Fibroblast of the aortic adventitia (primary cell): ENCODE measurements at places on chromosomes 5 and 9.

DNA sequence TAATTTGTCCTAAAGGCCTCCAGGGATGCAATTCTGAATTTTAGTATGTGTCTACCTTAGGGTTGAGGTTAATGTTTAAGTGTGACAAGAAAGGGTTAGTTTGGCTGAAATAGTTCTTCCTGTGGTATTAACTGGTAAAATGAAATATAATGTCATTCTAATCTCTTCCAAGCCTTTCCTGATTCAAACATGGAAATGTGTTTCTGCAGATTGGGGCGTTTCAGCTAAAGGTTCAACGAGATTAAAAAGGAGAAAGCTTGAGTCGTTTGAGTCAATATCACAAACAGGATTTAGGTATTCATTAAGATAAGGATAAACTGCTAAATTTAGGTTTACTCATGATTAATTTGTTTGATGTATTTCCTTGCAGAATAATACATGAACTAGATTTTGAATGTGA is 34.4 kb upstream of the ALDOB start:
- no peak for DNase-seq

DNA sequence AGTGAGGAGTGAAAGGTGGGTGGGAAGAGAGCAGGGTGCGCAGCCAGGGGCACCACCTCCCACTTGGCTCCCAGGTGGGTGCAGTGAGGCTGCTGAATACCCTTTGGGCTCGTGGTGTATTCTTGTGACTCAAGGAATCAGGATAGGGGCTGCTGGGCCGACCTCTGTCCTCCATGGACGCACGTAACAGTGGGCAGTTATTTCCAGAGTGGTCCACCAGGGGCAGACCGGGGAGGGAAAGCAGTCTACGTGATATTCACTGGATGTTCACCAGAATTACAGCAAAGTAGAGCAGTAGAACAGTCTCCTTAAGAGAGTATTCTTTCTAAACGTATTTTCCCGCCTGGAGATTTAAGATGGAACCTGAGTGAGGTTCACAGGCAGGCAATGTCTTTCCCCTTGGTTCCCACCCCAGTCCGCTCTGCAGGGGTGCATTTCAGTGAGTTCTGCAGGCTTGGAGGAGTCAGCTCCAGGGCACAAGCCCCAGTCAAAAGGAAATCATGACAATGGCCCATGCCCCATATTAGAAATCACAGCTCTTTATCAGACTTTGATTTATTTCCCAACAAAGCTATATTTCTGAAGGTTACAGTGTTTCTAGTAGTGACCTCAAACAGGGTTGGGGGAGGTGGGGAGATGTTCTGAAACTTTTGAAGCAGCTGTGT is 88.7 kb downstream of the SYK start:
- no peak for DNase-seq

- DNase-seq, result no peak
These were observed 68.9 kb downstream of the PTCH1 start for GRCh38 chr9:95447660-95448420.

DNA sequence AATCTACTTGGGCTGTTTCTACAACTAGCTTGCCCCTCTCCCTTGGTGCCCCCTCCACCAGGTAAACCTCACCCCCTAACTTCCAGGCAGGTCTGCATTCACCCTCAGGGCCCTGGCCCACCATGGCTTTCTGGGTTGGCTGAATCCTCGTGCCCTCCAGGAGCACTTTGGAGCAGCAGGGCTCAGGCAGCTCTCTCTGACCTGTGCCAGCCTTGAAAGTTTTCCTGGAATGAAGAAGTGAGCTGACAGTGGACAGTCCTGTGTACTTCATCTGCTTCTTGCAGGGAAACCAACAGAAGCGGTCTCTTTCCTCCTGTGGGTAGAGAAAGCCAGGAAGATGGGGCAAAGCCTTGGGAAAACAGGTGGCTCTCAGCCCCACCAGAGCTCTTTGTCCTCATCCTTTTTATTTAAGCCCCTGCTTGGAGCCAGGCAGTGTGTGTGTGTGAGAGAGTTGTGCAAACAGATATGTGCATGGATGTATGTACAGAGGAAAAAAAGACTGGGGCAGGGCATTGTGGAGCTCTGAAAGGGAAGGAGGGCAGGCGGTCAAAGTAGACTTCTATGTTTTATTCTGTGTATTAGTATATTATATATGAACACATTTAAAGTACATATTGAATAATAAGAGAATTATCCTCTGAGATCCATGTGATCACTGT is 62.3 kb upstream of the SPRY4 start:
- no peak for DNase-seq

GRCh38 chr5:132414634-132415378 is 45.3 kb downstream of the SLC22A5 start:
- peak; percentile 77 for DNase-seq

- no peak for DNase-seq
These were observed 39.3 kb upstream of the ZNF354A start for GRCh38 chr5:178769617-178770260.

GRCh38 chr9:70315389-70315788 is 56.6 kb downstream of the SMC5 start:
- peak; percentile 36 for DNase-seq

GRCh38 chr9:135677641-135678168 is 14.6 kb downstream of the LCN9 start:
- no peak for DNase-seq

DNA sequence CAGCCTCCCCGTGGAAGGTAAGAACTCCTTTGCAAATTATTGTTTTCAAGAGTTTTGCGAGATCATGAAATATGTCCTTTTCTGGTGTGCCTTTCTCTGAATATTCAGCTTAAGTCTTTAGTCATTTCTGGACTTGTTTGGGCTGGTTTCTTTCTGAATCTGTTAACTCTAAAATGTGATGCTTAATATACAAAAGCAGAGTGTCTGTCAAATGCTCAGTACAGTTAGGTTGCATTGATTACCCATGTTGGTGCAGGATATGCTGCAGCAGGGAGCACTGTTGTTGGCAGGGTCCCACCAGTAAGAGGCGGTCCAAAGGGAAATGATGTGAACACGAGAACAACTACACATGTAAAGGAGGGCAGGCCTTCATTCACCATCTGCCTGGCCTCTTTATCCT is 47.7 kb downstream of the SPTAN1 start:
- no peak for DNase-seq

DNA sequence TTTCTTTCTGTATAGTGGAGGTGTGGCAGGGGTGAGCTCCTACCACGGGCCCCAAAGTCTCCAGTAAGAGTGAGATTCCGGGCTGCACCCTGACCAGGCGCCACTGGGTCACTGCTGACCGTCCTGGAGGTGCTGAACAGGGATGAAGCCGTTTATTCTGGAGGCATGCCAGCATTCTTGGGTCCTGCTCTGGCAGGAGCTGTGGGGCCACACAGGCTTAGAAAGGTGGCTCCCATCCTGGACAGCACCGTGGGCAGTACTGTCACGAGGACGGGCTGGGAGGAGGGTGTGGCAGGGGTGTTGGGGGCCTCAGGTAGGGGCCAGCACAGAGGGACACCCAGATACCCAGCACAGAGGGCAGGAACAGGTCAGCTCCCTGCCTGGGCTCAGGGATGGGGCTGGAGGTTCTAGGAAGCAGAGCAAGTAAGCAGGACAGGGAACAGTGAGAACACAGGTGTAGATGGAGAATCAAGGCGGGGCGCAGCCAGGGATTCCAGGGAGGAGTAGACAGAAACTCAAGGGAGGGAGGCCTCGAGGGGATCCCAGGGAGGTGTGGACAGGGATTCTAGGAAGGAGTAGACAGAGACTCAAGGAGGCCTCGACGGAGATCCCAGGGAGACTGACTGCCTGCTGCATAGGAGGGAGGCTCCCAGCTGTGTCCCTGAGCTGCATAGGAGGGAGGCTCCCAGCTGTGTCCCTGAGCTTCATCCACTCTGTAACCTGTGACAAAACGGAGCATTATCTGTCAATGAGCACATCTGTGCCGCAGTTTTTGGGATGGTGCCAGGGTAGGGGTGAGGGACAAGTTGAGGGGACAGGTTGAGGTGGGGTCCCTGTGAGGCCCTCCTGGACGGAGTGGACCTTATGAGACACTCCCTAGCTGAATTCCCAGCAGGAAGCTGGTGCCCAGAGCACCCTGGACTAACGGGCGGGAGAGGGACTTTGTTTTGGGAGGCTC is 1.1 kb upstream of the PLEKHG4B start:
- no peak for DNase-seq

- no peak for DNase-seq
These were observed 7.2 kb downstream of the GPSM1 start for GRCh38 chr9:136334541-136334940.

GRCh38 chr5:150523472-150524350 is 15.8 kb downstream of the NDST1 start:
- DNase-seq, result peak; percentile 89

GRCh38 chr5:146209714-146210113 is 6.3 kb downstream of the RBM27 start:
- peak; percentile 33 for DNase-seq

DNA sequence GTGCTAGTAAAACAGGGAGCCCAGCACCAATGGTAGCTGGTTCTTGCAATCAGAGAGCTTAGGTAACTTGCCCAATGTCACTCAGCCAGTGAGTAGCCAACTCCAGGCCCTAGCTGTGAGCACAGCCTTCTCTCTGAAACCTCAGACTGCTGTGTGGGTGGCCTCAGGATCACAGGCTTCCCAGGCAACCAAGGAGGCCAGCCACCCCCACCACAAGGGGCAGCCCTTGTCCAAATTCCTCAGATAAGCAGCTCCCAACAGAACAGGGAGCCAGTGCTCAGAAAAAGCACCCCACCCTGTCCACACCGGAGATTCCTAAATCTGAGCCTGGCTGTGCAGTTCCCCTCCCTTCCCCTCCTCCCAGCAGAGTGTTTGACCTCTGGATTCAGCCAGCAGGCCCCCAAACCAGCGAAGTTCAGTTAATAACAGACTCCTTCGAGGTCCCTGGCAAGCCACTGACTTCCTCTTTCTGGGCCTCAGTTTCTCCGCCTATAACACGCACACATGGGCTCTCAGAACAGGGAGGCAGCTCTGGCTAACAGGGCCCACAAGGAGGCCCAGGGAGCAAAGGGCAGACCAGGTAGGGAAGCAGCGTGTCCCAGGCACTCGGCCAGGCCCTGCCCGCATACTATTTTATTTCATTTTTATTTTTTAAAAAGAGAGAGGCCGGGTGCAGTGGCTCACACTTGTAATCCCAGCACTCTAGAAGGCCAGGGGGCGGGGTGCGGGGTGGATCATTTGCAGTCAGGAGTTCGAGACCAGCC is 2.7 kb downstream of the EEIG1 start:
- peak; percentile 96 for DNase-seq

DNA sequence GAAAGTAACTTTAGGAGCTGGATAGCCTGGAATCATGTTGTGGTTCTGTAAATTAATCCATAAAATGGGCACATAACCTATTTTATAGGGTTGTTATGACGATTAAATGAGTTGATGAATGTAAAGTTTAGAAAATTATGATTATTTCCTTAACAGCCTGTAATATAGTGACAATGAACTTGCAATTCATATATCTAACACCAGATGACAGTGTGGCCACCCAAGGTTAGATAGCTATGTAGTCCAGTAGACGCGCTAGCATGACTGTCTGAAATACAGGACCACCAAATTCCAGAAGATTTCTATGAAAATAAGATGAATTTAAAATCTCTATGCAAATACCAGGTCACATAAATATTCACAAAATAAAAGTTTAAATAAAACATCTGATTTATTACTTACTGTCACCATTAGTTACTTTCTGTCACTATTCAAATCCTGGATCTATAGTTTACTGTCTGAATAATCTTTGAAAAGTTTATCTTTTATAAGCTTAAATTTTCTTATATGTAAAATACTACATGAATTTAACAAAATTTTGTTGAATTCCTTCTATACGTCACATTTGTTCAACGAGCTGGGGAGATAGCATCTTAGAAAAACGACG is 26.1 kb upstream of the MACIR start:
- DNase-seq, result peak; percentile 61

- no peak for DNase-seq
These were observed 47.1 kb upstream of the FYB1 start for GRCh38 chr5:39266442-39266841.

DNA sequence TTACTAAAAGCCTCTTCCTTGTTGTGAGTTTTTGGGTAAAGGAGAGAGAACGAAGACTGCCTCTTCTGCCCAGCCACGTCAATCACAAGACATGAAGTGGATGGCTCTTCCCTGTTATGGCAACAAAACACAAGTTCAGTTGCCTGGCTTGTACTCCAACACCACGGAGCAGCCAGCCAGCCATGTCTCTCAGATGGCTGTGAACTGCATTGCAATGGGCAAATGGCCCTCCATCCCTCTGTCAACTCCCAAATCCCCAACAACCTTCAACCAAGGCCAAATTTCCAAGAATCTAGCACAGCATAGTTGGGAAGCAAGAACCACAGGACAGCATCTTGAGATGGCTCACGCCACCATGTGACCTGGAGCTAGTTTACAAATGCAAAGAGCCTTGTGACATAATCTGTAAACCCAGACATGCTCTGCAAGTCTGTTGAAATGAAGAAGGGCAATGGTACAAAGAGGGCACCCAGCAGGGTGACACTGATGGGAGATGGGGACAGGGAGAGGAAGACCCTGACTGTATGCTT is 53.9 kb downstream of the ZNF366 start:
- no peak for DNase-seq

DNA sequence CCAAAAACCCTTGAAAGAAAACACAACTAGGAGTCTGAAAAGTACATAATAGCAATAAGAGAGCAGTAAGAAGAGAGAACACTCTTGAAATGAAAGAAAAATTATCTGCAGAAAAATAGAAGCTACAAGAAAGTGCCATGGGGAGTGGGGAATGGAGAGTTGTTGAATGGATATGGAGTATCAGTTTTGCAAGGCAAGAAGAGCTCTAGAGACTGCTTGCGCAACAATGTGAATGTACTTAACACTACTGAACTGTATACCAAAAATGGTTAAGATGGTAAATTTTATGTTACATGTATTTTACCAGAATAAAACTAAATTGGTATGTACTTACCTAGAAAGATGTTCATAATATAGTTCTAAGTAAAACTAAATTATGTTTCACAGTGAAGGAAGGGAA is 54.8 kb upstream of the RASGRF2 start:
- DNase-seq, result no peak

DNA sequence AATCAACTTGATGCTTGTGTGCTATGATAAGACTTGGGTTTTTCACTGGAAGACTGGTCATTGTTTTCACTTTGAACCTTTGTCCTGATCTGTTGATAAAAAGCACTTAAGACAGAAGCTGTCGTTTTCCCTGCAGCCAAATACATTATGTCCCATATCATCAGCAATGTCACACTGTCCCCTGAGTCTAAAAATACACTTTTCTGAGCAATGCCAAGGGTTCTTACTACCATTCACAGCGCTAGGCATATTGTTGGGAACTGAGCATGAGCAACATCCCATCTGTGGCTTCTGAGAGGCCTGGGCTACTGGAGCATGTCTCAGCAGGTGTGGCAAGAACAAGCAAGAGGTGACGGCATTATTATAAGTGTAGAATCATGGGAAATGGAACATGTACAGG is 81.8 kb downstream of the SEMA6A start:
- DNase-seq, result no peak

DNA sequence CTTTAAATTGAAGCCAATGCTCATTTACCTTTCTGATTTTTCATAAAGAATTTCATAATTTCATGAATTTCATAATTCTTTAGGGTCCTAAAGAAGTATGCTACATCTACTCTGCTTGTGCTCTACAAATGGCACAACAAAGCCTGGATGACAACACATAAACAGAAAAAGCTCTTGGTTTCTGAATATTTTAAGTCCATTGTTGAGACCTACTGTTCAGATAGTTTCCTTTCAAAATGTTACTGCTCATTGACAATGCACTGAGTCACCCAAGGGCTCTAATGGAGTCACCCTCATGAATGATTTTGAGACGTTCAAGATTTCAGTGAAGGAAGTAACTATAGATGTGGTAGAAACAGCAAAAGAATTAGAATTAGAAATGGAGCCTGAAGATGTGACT is 74.1 kb downstream of the SLCO4C1 start:
- no peak for DNase-seq
